ENCODE measurements at places on chromosomes 3 and 15. TPM values are rescaled to one million over a fixed set of nuclear protein-coding genes. Genes with fewer than 3 reads are reported as not detected.

- peak; percentile 12 for DNase-seq
Observed at GRCh38 chr3:108879915-108880314, 57.3 kb downstream of the TRAT1 start.

GRCh38 chr3:74267588-74268184 lies 346.8 kb downstream of the CNTN3 start:
- DNase-seq = peak; percentile 91

GOLGA8S gene
- total RNA-seq = not detected

PP2D1 gene
- not detected for total RNA-seq

GRCh38 chr15:80891006-80891405 lies 98.6 kb downstream of the MESD start:
- DNase-seq = no peak

STRA6 gene
- 9.9 TPM for total RNA-seq

DNA sequence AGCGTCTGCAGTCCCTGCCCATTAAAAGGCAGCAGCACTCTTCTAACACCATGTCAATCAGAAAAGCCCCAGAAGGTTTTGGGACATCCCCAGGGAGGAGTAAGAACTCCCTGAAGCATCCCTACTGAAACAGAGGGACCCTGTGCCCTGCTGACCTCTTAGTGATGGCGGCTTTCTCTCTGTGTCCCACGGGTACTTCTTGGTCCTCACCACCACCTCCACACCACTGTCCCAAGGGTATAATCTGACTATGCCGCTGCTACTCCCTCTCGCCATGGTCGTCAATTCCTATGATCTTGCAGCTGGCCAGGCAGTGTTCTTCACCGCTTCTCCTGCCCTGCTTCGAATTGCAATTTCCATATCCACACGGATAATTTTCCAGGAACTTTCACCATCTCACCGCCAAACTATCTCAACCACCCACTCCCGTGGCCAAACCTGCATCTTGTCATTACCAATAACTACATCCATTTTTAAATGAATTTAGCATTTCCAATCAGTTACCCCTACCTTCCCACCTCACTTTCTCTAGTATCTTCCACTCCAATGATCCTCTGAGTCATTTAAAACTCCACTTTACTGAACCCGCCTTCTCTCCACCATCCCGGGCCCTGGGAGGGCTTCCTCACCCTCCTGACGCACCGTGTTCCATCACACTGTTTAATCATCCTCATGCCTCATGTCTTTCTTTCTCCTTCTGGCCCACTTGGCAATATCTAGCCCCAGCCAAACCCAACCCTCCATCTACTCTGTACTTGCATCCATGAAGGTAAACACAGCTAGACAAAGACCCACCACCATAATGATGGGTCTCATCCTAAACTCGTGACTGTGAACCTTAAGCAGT lies 23.7 kb downstream of the PRR23E start:
- no peak for DNase-seq

GRCh38 chr15:82810890-82811426 lies 1.5 kb downstream of the WHAMM start:
- no peak for DNase-seq

- no peak for DNase-seq
Observed at GRCh38 chr15:36814105-36814504, 234.7 kb downstream of the CDIN1 start.

DNA sequence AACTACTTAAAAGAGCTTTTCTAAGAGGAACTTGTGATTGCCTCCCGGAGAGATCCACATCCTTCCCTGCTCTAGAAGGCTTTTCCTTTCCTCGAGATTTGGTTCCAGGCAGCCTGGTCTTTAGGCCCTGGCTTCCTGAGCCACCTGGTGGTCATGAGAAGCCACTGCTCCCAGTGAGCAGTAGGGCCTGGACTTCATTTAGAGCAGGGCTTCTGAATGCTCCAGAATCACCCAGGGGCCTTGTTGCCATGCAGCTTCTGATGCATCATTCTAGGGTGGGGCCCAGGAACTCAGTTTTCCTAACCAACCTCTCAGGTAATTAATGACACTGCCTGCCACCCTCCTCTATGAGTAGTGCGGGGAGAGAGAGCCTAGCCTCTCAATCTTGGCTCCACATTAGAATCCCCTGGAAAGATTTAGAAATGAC lies 29.6 kb downstream of the PSMD6 start:
- peak; percentile 93 for DNase-seq

DNA sequence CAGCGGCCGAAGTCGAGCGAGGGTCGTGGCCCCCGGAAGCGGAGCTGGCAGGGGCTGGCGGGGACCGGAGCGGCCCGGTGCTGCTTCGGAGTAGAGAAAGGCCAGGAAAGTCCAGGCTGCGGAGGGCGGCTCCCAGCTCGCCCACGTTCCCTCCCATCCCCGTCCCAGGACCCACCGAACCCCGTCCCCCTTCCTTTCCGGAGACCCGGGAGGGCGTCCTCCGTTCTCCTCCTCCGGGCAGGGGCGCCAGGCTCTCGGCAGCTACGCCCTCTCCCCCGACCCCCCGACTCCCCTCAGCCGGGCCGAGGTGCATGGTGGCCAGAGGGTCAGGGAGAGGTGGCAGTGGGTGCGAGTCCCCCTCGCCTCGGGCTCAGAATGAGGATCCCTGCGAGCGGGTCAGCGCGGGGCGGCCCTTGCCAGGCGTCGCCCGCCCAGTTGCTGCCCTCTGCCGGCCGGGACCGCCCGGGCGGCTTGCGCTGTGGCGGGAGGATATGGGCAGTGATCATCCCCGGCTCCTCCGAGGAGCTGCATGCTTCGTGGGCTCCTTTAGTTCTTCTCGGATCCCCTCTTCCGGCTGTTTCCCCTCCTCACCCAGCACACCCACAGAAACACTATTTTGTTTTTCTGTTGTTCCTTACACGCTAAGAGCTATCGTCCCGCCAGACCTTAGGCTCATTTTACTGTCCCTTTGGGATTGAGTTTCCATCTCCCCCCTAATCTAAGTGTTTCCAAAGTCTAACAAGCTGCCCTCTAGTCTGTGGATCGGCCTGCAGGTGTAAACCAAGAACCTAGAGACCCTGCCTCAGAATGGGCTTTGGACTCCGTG lies 744 bp upstream of the ALDH1A2 start:
- DNase-seq = peak; percentile 81

ABHD17C gene
- total RNA-seq = 25.2 TPM

SYNPR gene
- total RNA-seq = 2.6 TPM

- DNase-seq = no peak
Observed at GRCh38 chr3:56137415-56137814, 330.9 kb downstream of the ERC2 start.

CRYBG3 gene
- 6.3 TPM for total RNA-seq

DNA sequence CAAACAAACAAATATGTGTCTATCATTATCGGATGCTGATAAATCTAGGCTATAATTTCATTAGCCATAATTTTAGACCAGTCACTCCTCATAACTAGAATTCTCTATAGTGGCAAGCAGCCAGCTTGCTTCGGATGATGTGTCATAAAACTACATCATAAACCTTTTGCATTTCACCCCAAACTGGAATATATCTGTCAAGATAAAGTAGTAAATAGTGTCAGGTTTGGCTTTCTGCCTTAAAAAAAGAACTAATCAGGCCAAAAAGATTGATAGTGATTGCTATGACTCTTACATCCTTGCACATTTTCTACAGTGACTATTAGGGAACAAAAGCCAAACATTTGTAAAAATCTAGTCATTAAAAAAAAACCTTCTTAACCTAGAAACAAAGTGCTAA lies 51.0 kb downstream of the DPPA2 start:
- DNase-seq = no peak

GRCh38 chr3:194984066-194984465 lies 286.9 kb downstream of the XXYLT1 start:
- DNase-seq = no peak

ACKR2 gene
- total RNA-seq = 0.35 TPM

GRCh38 chr3:49513494-49514124 lies 40.7 kb upstream of the BSN start:
- DNase-seq = no peak

DNA sequence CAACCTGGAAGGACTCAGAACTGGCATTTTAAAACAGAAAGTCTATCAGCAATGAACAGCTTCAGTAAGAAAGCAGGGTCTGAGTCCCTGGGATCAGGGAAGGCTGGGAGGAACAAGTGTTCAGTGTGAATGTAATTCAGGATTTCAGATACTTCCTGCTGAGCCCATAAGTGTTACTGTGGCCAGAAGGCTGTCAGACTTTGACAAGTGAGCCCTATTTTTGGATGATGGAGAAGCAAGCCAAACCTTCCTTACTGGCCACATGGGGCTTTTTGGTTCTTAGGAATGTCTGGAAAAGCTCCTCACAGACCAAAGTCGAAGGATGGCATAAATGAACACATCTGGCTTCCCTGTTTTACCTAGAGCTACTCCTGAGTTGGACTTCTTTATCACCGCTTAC lies 157.2 kb downstream of the BBX start:
- no peak for DNase-seq

DNA sequence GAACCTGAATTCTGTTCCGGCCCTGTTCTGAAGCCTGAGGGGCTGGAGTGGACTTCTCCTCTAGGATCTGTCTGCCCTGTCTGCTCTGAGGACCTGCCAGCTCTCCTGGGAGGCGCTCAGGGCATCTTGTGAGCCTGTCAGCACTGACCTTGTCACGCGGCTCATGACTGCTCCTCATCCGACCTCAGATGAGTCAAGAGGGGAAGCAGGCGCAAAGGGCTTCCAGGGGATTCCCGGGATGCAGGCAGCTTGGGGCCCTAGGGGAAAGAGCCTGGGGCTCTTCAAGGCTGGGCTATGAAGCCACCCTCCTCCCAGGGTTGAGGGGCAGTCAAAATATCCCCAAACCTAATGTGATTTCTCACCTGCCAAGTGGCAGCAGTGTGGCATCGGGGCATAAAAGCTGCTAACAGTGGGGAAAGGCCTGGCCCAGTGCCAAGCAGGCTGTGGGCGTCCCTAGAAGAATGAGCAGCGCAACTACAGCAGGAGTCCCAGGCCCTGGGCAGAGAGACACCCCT lies 27.6 kb upstream of the ANKDD1A start:
- DNase-seq = no peak

ISLR2 gene
- total RNA-seq = 0.27 TPM

DNA sequence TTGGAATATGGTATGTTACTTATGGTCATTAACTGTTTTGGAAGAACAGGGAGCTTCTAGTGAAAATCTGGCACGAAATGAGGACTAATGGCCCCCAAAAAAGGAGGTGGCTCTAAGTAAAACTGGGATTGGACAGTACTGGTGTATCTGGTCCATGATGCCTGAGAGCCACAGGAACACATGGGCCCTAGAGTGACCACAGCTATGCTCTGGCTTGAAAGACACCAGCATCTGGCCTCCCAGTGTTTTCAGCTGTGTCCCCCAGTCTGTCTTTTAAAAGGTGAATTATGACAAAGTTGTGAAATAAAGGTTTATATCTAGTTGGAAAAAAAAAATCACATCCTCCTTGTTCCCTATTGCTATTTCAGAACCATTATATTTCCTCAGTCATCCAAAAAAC lies 64.5 kb downstream of the GSK3B start:
- no peak for DNase-seq

DNA sequence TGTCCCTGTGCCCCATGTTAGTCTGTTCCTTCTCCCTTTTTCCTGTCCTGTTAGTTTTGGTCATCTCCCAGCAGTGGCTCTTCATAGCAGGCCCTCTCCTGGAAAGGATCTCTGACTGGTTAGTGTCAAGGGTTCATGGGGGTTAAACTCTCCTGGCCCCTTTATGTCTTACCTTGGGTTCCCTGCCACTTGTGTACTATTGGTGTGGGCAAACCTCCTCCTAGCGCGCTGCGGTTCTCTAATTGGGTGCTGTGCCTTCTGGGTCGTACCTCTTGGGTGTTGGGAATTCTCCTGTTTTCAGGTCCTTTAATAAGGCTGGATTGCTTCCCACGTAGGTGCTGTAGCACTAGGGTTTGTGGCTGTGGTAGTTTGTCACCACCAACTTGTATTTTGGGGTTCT lies 18.8 kb downstream of the GMPS start:
- DNase-seq = peak; percentile 21

DNA sequence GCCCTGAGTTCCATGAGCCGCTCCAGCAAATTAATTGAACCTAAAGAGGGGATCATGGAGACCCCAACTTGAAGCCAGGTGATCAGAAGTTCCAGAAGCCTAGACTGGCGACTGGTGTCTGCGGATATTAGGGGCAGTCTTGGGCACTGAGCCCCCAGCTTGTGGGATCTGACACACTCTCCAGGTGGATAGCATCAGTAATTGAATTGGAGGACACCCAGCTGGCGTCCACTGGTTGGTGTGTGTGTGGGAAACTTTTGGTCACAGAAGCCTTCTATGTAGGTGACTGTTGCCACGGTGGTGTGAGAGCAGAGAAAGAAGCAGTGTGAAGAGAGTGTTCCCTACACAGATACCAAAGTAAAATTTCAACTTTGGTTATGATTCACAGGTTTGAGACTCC lies 106.0 kb upstream of the ADPGK start:
- DNase-seq = no peak

DNA sequence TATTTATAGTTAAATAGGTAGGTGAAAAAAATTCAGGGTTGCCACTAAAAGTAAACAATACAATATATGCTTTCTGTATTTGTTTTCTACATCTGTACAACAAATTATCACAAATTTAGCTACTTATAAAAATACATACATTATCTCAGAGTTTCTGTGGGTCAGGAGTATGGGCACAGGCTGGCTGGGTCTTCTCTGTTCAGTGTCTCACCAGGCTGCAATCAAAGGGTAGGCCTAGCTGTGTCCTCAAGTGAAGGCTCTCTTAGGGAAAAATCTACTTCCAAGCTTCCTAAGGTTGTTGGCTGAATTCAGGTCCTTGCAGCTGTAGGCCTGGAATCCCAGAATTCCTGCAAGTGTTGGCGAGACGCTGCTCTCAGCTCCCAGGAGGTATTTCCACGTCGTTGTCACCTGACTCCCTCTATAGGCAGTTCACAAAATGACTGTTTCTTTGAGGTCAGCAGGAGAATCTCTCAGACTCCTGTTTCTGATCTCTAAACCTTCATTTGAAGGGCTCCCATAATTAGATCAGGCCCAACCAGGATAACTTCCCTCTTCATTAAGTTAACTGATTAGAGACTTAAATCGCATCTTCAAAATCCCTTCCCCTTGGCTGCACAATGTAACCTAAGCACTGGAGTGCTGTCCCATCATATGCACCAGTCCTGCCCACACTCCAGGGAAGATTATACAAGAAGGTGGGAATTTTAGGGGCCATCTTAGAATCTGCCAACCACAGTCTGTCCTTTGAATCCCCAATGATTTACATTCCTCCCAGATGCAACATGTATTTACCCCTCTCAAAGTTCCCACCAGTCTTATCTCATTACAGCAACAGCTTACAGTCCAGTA lies 296.6 kb downstream of the SUCLG2 start:
- DNase-seq = peak; percentile 95

TNFAIP8L3 gene
- 0.54 TPM for total RNA-seq

POPDC2 gene
- total RNA-seq = not detected

DNA sequence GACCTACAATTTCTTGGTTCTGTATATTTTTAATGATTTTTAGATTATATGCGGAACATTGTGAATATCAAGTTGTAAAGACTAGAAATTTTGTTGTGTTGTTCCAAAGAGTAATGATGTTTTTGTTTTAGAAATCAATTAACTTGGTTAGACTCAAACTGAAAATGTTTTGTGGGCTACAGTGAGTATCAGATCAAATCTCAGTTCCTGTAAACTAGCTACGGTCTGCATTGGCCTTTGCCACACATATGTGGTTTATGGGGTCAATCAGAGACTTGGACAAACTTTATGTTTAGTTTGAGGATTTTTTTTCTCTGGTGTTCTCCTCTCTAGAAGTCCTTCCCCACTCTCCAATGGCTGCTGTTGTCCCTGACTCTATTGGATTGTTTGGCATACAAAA lies 308.0 kb upstream of the THRB start:
- DNase-seq = no peak

CIB2 gene
- total RNA-seq = 62.6 TPM

Measured in GM23338 (cell line).